ENCODE measurements at places on chromosomes 7 and 10.

DNA sequence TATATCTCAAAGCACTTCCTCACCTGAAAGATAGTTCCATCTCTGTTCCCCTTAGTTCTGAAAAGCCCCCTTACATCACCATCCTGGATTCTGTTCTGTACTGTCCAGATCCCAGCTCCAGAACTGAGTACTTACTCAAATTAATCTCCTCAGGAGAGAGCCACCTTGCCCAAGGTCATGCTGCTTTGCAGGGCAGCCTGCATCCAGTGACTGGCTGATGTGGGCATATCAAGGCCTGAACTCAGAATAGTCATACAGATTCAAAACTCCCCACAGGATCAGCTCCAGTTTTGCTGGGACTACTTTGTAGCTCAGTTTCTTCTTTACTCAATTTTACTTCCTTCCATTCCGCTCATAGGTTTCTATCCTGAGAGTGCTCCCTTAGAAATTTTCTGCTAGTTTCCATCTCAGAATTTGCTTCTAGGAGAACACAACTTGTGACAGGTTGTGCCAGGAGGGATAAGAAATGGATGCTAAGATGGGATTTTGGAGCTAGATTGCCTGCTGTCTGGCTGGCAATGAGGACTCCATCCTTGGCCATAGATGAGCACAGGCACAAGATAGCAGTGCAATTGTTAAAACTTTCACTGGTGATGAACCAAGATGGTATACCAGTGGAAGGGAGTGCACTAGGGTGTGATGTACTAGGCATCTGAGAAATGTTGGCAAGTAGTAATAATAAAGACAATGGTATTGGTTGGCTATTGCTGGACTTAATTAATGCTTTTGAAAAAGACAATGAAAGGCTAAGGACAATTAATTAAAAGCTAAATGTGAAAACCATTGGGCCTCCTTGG, 17.3 kb downstream of the SRGN start:
- DNase-seq = no peak

DNA sequence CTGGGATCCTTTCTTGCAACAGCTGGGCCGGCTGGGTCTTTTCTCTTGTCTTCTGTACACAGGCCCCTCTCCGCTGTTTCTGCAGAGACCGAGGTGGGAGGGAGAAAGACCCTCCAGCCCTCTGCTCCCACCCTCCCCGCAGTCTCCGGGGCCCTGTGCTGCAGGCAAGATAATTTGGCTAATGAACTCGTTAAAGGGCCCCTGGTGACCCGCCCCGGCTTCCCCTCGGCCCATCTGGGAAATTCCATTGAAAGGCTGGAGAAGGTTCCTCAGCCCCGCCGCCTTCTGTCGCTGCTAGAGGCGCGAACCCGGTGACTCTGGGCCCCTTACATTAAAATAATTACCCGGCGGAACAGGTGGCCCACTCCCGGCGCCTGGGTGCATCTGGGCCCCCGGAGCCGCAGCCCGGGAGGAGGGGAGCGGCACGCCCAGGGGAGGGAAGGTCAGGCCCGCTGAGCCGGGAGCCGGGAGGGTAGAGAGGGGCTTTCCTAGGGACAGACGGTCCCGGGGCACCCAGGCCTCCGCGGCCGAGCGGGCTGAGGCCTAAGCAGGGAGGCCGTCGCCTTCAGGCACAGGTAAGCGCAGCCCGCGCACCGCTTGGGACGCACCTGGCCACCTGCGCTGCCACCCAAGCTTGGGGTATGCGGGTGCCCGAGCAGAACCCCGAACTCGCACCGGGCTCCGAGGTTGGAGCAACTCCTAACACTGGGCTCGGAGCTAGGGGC, 7.3 kb upstream of the MNX1 start:
- DNase-seq = no peak

- DNase-seq = no peak
These were observed 333.9 kb downstream of the ADRA2A start for GRCh38 chr10:111410740-111411139.

DNA sequence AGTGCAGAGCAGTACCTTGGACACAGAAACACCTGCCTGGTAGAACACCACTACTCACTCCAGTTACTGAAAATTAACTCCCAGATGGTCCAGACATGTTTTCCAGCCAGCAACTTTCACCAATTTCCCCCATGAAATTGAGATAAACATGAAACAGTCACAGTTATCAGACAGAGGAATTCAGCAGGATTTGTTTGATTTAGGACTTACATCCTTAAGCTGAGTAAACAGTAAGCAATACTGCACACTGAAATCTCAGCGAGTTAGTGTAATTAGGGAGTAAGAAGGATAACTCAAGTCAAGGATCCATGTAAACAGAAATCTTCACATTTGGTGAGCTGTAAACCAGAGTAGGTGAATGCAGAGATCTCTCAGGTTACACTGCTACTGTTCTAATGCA, 353.5 kb downstream of the ELMO1 start:
- no peak for DNase-seq

- no peak for DNase-seq
These were observed 1331.9 kb downstream of the XPNPEP1 start for GRCh38 chr10:108591417-108591816.

GRCh38 chr7:46247664-46248063, 326.6 kb upstream of the IGFBP3 start:
- DNase-seq = no peak

DNA sequence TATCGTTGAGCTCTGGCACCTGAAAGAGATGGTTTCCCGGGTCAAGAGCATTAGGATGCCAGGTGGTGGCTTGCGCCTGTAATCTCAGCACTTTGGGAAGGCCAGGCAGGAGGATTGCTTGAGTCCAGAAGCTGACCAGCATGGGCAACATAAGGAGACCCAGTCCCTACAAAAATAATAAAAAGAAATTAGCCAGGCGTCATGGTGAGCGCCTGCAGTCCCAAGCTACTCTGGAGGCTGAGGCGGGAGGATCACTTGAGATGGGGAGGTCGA, 6.1 kb upstream of the KCP start:
- no peak for DNase-seq

DNA sequence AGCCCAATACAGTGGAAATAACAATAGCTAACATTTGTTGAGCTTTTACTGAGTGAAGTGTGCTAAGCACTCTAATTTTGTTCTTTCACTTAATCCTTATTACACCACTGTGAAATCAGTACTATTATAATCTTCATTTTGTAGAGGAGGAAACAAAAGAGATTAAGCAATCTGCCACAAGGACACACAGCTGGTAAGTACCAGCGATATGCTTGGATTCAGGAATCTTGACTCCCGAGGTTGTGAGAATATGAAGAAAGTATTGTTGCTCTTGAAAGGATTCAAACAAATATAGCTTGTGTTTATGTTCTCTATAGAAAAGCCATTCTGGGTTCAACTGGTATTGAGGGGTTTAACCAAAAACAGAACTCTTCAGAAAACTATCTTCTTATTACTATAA, 93.7 kb upstream of the HECTD2 start:
- DNase-seq = no peak

DNA sequence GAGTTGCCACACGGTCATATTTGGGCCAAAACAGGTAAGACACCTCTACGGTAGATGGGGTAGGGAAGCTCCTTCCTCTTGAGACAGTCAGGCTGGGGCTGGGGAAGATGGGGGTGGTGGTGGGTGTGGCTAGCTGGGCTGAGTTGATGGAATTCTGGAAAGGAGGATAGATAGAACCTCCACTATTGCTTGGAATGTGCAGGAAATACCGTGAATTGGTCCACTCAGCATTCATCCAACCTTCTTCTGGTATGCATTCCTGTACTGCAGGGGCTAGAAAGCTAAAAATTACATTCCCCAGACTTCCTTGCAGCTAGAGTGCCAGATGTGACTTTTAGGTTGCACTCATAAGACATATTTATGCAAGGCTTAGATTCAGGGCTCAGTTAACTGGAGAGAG, 24.8 kb downstream of the TLX1 start:
- DNase-seq = no peak
